ENCODE measurements at places on chromosomes 4 and X. TPM values are rescaled to one million over a fixed set of nuclear protein-coding genes. Genes with fewer than 3 reads are reported as not detected.

Gene MAGEA2
- total RNA-seq, result not detected

- no peaks in the 10 kb centered on the region for H3K27me3 ChIP-seq
- DNase-seq, result no peak
- H3K27ac ChIP-seq, result no peak overlapping the region
- H3K4me1 ChIP-seq, result no peaks in the 10 kb centered on the region
- no peak overlapping the region for H3K4me3 ChIP-seq
Measured at GRCh38 chrX:123217077-123217476, 33.0 kb downstream of the GRIA3 start.

Gene TRIM60
- total RNA-seq, result not detected

GRCh38 chr4:139746431-139747171 is 81.0 kb downstream of the MGST2 start:
- no peaks in the 10 kb centered on the region for H3K27me3 ChIP-seq
- H3K27ac ChIP-seq, result no peak overlapping the region
- no peaks in the 10 kb centered on the region for H3K4me1 ChIP-seq
- no peak overlapping the region for H3K4me3 ChIP-seq
